ENCODE measurements at places on chromosomes 12 and 14.

DNA sequence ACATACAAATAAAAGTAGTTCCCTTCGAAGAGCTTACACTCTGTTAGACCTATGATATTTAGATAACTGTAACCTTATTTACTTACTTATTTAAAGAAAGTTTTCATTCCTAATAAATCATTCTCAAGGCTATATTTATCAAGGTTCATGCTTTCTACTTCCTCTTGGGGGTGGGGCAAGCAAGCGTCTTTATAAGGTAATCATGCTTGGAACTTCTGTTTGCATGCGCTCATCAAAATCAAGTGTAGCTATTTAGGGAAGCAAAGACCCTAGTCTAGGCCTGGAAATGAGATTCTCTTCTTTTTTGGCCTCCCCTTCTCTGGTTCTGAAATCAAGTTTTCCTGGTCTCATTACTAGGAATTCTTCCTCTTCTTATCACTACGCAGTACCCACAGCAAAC, 766 bp downstream of the RERG start:
- no peak for DNase-seq

- DNase-seq = no peak
These were observed 119.6 kb downstream of the KCNMB4 start for GRCh38 chr12:70485704-70486103.

- DNase-seq = no peak
These were observed 1077.0 kb downstream of the LRFN5 start for GRCh38 chr14:42683707-42684106.

- no peak for DNase-seq
These were observed 18.5 kb upstream of the SLC7A8 start for GRCh38 chr14:23202001-23202400.

- no peak for DNase-seq
These were observed 79.4 kb downstream of the TPH2 start for GRCh38 chr12:72018036-72018435.

All from stimulated activated CD4-positive, alpha-beta T cell treated with anti-CD3 and anti-CD28 coated beads, TNF-alpha, amount 100 ng/mL, for 1 hour (primary cell).